NCI-H774 (cell line): ENCODE measurements at places on chromosomes 1 and 21.
A peak's percentile ranks its signal among the peaks of the same experiment; 100 is the strongest.

- DNase-seq = no peak
These were observed 24.9 kb upstream of the GRHL3 start for GRCh38 chr1:24294228-24294672.

- peak; percentile 43 for DNase-seq
These were observed 51.3 kb downstream of the KRTAP19-8 start for GRCh38 chr21:30986965-30987364.

DNA sequence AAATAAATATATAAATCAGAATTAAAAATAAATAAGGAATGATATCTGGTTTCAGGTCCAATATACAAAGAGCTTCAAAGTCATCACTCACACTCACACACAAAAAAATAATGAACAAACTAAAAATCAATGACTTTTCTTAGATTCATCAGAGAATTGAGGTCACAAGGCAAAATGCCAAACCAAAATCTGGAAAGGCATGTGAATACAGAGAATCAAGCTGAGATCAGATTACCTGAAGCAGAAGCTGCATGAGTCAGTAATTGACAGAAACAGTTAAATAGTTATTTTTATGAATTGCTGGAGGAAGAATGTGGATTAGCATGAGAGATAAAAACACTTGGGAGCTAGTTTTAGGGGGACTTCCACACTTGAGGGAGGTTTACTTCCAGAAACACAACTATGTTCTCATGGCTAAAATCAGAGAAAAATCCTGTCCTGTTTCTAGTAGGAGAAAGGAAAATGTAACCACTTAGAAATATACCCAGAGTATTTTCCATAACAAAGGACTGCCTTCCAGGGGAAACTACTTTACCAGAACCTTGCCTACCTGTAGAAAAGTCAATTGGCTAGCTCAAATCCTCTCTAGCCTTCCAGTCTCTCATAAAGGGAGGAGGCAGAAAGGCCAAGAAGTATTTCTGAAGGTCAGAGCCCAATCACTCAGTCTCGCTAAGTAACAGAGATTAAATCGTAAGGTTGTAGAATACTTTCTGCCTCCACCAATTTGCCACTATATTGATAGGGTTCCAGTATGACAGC, 536.6 kb upstream of the NR5A2 start:
- no peak for DNase-seq

DNA sequence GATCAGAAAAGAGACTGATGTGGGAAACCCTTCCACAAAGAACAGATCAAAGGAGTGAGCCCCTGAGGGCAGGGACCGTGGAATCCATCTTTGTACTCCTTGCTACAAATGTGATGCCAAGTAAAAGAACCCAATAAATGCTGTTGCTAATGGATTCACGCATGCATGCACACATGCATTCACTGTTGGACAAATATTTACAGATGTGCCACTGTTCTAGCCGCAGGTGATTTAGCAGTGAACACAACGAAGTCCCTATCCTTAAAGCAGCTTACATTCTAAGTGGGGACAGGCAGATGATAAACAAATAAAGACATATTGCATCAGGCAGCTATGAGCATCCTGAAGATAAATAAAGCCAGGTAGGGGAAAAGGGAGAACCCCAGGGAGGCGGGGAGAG, 67.8 kb downstream of the ITPKB start:
- peak; percentile 63 for DNase-seq

- DNase-seq = no peak
These were observed 99.0 kb downstream of the ZNF281 start for GRCh38 chr1:200310824-200311223.

- no peak for DNase-seq
These were observed 393 bp downstream of the LYSMD1 start for GRCh38 chr1:151165281-151165737.

DNA sequence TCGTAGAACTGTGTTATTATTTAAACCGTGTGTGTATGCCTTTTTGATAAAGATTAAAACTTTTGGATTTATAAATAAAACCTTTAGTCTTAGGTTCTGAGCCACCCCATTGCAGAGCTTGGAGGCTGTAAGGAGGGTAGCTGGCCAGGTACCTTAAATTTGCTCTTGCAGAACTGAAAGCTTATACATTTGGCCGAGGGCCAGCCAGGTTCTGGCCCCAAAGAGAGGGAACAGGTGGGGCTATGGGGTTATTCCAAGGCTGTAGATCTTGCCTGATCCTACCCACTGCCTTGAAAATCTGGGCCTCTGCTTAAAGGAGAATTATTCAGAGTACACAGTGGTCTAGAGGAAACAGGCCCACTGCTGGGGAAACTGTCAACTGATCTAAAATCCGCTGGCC, 59.6 kb downstream of the CAMK2N1 start:
- DNase-seq = no peak

GRCh38 chr1:202201266-202201665, 7.7 kb downstream of the LGR6 start:
- DNase-seq = no peak

DNA sequence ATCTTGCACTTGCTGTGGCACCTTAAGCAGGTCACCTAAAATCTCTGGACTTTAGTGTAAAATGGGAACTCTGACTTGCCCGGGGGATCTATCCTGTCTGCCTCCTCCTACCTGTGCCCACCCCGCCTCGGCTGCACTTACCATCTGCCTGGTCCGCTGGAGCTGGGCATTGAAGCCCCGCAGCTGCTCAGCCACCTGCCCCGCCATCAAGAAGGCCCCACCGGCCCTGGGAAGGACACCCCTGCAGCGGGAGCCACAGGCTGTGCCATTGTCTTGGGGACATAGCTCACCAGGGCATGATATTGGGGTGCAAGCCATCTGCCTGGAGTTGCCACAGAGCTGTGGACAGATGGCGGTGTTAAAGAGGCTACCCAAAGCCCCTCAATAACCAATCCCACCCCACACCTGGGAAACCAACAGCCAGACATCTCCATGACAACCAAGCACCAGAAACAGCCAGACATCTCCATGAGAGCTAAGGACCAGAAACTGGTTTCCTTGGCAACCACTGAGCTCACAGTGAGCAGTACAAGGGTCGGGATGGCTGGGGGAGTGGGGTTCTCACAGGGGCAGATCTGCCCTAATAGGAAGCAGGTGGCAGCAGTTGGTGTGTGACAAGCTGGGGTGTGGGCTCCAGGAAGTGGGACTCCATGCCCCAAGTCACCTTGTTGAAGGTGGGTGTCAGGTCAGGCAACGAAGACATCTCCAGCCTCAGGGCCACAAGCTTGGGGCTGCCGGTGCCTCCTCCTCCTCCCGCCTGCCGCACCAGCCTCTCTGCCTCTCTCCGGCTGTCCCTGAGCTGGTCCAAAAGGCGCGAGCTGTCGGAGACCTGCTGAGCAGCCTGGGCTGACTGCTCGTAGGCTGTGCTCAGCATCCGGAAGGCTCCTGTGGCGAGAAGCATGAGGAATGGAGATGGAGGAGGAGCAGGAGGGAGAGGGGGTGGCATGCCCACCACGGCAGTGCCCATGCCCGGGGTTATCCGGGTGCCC, 29.1 kb downstream of the LAMB3 start:
- no peak for DNase-seq

DNA sequence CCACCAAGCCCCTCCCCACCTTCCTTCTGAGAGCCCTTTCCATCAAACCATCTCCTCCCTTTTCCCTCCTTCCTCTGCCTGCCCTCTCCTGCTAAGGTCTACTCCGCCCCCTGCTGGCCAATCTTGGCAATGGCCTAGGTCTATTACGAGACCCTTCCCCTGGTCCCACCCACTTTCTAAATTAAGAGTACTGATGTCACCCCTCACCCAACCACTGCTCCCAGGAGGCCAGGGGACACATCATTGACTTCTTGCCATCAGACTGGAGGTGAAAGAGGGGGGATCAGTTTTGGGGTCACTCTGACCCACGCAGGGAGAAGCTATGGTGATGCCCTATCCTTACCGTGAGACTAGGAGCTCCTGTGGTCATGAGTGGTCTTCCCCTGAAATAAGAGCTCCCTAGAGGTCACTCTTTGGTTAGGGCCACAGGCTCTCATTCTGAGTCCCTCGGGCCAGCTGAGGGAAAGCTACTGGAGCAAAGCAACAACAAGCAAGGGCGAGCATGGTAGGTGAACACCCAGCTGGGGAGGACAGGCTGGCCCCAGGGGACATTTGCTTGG, 34.6 kb upstream of the S100A7 start:
- DNase-seq = peak; percentile 46

DNA sequence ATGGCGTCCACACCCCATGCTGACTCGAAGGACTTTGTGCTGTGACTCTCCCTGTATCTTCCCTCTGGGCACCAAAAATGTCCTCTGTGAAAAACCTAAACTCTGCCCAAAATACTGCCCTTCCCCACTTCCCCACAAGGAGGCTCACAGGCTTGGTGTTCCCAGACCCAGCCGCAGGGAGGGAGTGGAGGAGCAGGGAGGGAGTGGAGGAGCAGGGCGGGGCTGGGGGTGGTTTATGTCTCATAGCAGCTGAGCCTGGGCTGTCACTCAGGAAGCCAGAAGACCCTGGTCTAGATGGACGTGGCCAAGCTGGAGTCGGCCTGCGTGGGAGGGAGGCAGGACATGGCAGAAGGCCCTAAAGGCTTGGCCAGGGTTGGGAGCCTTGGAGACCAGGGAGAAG, 461.7 kb downstream of the PTPRU start:
- no peak for DNase-seq
